ENCODE measurements at places on chromosomes 11 and 22. TPM values are rescaled to one million over a fixed set of nuclear protein-coding genes. Genes with fewer than 3 reads are reported as not detected.

The CRYAB gene
- total RNA-seq: not detected

The CALCA gene
- total RNA-seq: not detected

The TEX12 gene
- 0.34 TPM for total RNA-seq

The GLYAT gene
- total RNA-seq: not detected

The HSCB gene
- total RNA-seq: 16.5 TPM

The WNT11 gene
- not detected for total RNA-seq

The ALX4 gene
- not detected for total RNA-seq

The SYT8 gene
- not detected for total RNA-seq
